Type B pancreatic cell (in vitro differentiated cells): ENCODE measurements at places on chromosomes 6 and 20.

DNA sequence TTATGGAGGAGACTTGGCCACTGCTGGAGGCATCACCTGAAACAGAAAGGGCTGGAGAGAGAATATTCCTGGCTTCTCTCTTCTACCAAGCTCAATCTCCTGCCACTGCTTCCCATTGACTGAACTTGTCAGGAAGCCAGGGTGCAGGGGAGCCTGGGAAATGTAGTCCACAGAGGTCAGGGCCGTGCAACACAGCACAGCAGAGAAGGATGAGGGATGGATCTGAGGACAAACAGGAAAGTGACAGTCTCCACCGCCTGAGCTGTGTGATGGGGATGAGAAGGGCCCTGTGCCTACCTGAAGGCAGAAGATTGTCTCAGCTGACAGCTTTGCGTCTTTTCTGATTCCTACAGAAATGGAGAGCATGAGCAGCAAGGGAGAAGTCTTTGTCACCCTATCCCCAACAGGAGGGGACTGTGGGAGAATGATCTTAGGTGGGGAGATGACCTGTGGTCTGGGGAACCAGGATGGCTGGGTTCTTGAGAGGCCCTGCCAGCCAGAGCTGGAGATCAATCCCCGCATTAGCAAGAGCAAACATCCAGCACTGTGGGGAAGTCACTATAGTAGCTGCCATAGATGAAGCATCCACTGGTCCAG is 114.2 kb downstream of the SNX5 start:
- DNase-seq = no peak

- DNase-seq = no peak
Observed at GRCh38 chr20:37317316-37317715, 27.9 kb downstream of the MANBAL start.

DNA sequence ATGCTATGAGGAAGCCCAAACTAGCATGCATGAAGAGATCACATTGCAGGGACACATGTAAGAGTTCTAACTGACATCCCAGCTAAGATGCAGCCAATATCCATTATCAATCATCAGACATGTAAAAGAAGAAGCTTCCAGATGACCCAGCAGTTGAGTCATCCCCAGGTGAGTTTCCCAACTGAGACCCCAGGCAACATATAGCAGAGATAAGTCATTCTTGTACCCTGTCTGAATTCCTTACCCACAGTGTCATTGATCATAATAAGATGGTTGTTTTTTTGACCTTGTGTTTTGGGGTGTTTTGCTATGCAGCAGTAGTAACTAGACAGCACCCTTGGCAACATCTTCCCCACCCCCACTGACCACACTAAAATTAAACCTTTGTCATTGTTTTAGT is 18.9 kb downstream of the SIRPD start:
- no peak for DNase-seq

DNA sequence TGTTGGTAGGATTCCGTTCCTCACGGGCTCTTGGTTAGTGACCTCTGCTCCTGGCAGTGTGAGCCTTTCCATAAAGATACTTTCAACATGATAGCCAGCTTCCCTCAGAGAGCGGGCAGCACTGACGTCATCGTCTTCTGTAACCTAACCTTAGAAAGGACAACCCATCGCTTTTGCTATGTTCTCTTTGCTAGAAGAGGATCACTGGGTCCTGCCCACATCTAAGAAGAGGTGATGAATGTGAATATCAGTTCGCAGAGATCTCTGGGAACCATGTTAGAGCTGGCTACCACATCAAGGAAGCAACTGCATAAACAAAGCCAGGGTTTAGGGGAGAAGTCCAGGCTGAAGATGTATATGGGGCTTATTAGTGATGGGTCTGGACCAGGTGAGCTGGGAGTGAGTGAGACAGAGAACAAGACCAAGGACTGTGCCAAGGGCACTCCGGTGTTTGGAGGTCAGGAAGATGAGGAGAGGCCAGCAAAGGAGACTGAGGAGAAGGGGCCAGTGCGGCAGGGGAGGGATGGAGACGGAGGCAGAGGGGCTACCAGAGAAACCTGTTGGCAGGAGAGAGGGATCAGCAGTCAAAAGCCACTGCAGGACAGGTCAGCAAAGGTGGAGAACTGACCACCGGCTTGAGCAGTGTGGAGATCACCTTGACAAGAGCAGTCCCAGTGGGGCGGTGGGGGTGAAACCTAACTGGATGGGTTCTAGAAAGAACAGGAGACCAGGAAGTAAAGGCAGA is 39.7 kb downstream of the PIM1 start:
- no peak for DNase-seq

- no peak for DNase-seq
Observed at GRCh38 chr20:3461911-3462677, 8.7 kb upstream of the ATRN start.

DNA sequence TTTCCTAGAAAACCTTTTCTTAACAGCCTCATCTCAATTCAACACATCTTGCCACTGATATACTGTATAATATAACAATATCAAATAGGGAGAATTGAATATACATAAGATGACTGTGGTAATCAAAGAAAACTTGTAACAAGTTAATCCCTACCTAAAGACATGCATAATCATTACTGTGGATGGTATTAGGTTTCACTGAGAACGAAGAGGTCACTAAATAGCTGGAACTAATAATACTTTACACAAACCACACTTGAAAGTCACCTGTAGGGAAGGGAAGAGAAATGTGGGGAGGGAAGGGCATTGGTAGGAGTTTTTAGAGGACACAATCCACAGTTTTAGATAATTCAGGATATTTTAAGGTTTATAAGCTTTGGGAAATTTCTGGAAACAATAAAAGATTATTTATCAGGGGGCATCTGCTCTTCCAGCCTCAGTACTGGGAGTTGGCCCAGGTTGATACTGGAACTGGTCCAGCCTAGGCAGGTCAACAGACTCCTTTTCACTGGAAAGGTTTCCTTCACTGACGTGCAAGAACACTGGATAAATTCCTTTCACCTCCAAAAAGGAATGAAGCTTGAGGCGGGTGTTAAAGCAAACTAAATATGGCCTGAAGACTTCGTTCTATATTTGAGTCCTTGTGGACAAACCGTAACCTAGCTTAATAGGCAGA is 44.0 kb downstream of the MAP7 start:
- no peak for DNase-seq

DNA sequence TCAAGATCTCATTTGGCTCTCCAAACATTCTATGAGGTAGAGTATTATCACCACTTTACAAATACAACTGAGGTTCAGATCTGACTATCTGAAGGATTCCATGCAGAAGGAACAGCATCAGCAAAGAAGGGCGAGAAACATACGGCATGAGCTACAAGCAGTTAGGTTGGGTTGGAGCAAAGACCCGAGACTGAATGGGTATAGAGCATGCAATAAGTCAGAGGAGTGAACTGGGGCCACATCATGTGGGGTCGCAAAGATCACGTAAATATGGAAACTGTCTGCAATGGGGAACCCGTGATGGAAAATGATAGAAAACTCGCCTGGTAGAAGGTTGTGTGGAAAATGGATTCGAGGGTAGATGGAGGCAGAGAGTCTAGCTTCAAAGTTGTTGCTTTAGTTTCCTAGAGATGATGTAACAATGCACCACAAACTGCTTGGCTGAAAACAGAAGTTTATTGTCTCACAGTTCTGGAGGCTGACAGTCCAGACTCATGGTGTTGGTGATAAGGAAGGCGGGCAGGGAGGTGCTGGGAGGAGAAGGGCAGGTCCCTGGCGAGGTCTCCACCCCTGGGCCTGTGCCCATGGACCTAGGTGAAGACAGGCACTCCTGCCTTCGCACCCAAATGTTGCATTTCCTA is 44.3 kb upstream of the BCLAF1 start:
- DNase-seq = no peak
